BJ (cell line): ENCODE measurements at places on chromosomes 11 and 22. TPM values are rescaled to one million over a fixed set of nuclear protein-coding genes. Genes with fewer than 3 reads are reported as not detected.

RASL10A gene
- 0.16 TPM in 1 of 2 replicates, not detected in the other for polyA plus RNA-seq

DCDC1 gene
- 0.05 TPM in 1 of 2 replicates, not detected in the other for polyA plus RNA-seq

OR51B4 gene
- not detected in 2 replicates for polyA plus RNA-seq

CDPF1 gene
- 6.7 and 12.9 TPM in 2 replicates for polyA plus RNA-seq

SHISAL1 gene
- polyA plus RNA-seq: 0.28 and 0.34 TPM in 2 replicates

HTR3A gene
- polyA plus RNA-seq: not detected in 2 replicates

ARHGAP8 gene
- polyA plus RNA-seq: 0.18 and 0.39 TPM in 2 replicates

KRTAP5-1 gene
- polyA plus RNA-seq: not detected in 2 replicates

MTCH2 gene
- polyA plus RNA-seq: 104 and 157 TPM in 2 replicates

SCGB1D4 gene
- not detected in 2 replicates for polyA plus RNA-seq

VSIG2 gene
- polyA plus RNA-seq: not detected in 2 replicates

WNT11 gene
- 0.25 and 0.26 TPM in 2 replicates for polyA plus RNA-seq

OR2AG1 gene
- not detected in 2 replicates for polyA plus RNA-seq

TECTA gene
- polyA plus RNA-seq: 0.43 and 0.76 TPM in 2 replicates

UPK3A gene
- polyA plus RNA-seq: not detected in 2 replicates

ADAMTS8 gene
- polyA plus RNA-seq: 0.05 TPM in 1 of 2 replicates, not detected in the other

A4GALT gene
- polyA plus RNA-seq: 3.1 and 6.7 TPM in 2 replicates

PACSIN2 gene
- 64.4 and 86.3 TPM in 2 replicates for polyA plus RNA-seq

YPEL1 gene
- 0.69 and 1.1 TPM in 2 replicates for polyA plus RNA-seq

BRSK2 gene
- 0.18 and 0.28 TPM in 2 replicates for polyA plus RNA-seq

MS4A12 gene
- 0.10 TPM in 1 of 2 replicates, not detected in the other for polyA plus RNA-seq

TMEM138 gene
- 55.6 and 73.9 TPM in 2 replicates for polyA plus RNA-seq

NLRP10 gene
- 3.9 and 5.1 TPM in 2 replicates for polyA plus RNA-seq
